AG04449 (cell line): ENCODE measurements at places on chromosomes 12 and 14.
A peak's percentile ranks its signal among the peaks of the same experiment; 100 is the strongest.

DNA sequence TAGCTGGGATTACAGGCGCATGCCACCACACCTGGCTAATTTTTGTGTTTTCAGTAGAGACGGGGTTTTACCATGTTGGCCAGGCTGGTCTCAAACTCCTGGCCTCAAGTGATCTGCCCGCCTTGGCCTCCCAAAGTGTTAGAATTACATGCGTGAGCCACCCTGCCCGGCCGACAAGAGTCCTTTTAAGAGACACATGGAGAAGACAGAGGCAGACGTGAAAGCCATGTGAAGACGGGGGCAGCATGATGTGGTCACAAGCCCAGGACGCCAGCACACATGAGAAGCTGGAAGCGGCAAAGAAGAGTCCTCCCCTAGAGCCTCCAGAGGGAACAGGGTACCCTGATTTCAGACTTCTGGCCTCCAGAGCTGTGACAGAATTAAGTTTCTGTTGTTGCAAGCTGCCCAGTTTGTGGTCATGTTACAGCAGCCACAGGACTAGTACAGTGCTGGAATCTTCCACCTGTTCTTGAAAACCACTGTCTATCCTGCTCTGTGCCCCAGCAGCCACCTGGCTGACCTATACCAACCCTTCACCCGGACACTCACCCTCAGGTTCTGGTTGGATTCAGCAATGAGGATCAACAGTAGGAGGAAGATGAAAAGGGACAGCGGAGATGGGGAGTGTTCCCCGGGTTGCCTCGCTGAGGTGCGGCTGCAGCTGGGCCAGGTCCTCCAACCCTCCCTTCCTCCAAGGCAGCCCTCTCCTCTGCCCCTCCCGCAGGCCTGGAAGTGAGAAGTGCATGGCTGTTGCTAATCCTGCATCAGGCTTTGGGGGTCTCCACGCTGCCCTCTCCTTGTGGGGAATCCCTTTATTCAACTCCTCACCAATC, 16.9 kb downstream of the VPS37B start:
- no peak for DNase-seq

- DNase-seq = no peak
These were observed 39.2 kb upstream of the MEG3 start for GRCh38 chr14:100786576-100787219.

DNA sequence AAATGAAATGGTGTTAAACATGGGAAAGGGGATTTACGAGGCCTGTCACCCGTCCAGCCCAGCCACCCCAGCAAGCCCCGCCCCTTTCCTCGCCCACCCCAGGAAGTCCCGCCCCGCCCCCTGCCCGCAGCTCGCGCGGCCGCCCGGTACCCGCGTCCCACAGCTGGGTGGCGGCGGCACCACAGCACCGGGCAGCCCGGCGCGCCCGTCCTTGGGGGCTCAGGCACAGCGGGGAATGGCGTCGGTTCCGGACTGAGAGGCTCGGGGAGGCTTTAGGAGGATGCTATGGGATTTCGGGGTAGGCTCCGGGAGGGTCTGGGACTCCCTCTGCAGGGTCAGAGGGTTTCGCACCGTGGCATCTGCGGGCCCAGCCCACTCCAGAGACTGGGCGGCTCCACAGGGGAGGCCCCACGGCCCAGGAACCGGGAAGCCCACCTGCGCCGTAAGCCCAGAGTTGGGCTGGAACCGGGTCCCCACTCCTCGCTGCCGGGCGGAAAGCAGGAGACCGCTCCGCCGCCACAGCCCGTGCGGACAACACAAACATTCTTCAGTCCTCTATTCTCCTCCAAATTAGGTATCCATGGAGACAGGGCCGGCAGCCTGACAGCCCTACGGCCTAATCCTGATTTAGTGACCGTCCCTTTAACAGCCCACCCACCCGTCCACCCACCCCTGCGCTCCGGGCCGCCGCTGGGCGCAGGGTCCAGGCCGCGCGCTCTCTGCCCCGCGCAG, 1.4 kb downstream of the FIGNL2 start:
- no peak for DNase-seq

- no peak for DNase-seq
These were observed 104.2 kb upstream of the AMN1 start for GRCh38 chr12:31832740-31833729.

DNA sequence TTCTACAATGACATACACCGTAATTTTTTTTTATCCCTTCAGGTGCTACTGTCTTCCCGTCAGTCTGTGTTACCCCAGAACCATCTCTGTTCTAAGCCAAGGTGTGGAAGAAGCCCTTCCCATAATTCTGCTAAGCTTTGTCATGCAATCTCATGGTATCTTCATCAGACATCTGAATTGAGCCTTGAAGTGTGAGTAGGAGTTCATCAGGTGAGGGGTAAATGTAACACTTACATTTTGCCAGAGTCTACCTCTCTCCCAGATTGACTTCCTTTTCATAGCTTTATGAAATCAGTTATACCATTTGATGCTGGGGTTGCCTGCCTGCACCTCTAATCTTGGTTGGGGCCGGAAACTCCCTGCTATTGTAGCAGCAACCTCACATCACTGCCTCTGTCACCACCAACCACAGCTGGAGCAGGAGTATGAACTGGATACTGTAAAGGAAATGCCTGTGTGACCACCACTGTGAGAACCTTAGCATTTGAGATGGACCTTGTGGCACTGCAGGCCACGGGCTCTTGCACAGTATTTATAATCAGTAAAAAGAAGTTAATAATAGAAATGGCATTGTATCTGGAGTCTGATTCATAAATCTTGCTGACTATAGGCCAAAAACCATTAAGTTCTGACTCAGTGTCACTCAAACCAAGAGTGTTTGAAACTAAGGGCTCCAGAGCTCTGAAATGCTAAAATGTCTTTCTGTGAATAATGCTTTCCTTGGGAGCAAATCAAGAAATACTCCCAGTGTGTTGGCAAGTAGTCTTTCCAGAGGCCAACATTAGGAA, 58.7 kb upstream of the STK38L start:
- DNase-seq = no peak

DNA sequence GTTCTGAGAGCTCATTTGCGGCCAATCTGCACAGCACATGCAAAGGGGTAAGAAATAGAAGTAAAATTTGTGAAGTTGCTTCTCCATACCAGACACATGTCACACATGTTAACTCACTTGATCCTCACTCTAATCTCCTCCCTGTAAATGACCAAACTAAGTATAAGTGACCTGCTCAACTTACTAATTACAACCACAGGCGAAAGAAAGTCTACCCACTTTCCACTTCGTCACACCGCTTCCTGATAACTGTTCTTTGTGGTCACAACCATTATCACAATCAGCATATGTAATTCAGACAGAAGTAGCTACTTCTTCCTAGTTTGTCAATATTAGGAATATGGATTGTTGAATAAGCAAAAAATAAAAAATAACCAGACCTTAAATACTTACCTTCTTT, 293.7 kb upstream of the CLEC14A start:
- DNase-seq = no peak

DNA sequence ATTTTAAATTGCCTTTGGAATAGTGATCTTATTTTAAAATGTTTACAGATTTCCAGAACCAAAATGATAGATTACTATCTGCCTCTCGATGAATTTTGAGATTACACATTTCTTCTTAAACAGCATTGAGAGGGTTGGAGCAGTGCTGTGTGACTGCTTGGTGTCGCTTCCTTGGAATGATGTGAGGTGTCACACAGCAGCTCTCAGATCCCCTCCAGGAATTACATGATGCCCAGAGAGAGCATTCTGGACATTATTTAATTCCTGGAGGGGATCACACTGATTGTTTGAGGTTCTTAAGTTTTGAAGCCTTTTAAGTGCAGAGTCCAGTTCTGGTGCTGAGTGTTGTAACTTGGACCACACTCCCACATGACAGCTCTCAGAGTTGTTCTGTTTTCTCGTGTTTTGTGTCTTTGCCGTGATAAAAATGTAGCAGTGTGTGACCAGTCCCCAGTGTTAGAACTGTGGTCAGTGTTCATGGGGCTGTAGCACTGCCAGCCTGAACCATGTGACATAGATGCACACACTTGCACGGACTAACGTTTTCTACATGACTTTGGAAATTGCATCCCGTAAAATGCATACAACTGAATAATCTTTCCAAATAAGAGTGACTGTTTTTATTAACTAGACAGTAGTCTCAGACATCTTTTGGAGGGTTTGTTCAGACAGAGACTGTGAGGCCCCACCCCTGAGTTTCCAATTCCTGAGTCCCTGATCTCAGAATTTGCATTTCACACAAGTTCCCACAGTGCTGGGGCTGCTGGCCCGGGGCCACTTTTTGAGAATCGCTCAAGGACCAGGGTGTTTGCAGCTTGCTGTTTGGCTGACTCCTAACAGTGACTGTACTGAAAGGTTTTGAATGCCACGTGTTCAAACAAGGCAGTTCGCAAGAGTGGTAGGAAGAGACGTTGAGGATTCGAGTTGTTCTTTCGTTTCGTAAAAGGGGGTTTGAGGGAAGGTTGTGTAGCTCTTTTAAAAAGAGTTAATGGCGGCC, 26.0 kb downstream of the XRCC3 start:
- DNase-seq = no peak

DNA sequence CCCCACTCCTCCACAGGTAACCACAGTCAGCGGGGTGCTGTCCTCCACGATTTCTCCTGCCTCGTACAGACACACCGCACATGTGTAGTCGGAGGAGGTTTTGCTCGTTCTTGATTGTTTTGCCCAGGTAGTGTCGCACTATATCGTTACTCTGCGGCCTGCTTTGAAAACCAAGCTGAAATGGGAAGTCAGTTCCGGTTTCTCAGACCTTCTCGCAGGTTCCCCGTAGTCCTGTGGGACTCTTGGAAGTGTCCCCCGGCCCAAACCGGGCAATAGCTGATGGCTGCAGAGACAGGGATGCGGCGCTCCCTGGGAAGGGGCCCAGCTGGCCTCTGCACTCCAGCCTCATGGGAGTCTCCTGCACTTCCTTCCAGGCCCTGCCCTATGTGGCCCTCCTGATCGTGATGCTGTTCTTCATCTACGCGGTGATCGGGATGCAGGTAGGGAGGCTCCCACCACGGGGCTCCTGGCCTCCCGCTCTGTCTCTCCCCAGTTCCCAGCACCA, 141.3 kb upstream of the FKBP4 start:
- no peak for DNase-seq

- DNase-seq = no peak
These were observed 2.6 kb downstream of the DCN start for GRCh38 chr12:91179966-91180561.

DNA sequence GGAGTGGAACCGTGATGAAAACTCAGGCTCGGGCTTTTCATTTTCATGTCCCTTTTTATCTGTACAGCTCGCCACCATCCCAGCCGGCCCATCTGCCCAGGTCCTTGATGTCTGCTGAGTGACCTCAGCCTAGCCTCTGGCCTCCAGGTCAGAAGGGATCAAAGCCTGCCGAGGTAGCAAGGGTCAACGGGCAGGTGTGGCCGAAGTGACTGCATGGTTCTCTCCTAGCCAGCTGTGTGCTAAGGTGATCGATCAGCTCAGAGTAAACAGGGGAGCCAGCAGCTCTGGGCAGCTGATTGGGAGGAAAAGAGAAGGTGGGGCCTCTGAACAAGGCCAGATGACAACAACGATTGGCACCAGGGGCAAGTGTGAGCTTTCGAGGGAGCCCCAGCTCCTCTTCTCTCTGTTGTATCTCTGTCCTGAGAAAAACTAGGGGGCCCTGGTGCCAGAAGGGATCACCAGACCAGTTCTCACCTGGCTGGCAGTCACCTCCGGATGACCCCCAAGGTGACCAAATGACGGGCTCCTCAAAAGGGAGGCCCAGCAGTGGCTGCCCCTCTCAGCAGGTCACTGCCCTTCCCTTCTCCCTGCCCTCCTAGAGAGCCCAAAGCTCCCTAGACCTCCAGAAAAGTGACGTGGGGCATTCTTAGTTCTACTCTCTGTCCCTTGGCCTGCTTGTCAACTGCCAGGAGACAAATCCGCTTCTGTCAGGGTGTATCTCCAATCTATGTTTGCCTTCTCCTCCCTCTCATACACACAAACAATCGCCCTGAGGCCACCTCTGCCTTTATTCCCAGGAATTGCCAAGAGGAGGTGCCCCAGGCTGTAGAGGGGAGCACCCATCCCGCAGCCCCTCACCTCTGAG, 3.4 kb downstream of the SLC6A12 start:
- no peak for DNase-seq

- DNase-seq = peak; percentile 100
These were observed at the start of gene TMBIM6 for GRCh38 chr12:49740930-49741881. TSS of gene TMBIM6 (plus strand) at chr12:49741557. CDS start at chr12:49752494, 10,937 bp downstream.

GRCh38 chr12:100138048-100138802, 4.4 kb downstream of the BLTP3B start:
- DNase-seq = no peak

DNA sequence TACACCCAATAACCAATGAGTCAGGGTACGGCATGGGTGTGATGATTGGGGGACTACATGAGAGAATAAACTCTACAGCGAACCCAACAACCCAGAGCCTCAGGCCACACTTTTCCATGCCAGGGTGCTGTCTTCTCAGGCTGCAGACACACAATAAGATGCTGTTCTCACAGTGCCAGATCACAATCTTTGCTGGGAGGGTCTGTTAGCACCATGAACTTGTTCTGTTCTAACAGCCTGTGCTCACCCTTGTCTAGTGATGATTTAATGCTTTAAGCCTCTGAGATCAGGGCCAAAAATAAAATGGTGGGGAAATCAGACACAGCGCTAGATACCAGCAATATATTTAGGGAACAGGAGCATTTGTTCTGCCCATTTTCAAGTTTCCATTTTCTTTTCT, 621.9 kb upstream of the TBX3 start:
- DNase-seq = no peak
